AG04449 (cell line): ENCODE measurements at places on chromosomes 2 and 18.

DNA sequence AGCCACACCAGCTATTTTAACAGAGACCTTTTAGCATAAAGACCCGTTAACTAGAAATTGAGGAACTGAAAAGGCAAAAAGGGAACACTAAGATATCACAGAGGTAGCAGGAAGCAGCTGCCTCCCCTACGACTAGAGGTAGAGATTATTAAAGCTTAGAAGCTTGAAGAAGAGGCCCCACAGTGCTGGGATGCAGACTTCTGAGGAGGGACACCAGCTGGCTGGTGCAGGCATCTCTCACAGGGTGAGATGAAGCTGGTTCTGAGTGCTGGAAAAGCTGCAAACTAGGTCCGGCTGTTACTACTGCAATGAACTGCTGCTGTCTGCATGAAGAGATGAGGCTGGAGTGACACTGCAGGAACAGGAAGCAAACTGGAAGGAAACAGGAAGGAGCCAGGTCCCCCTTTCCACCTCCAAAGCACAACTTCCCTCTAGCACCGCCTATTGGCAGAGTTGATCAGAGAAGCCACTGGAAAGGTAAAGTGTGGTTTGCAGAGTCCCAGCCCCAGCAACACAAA is 61.2 kb upstream of the MRPS9 start:
- no peak for DNase-seq

DNA sequence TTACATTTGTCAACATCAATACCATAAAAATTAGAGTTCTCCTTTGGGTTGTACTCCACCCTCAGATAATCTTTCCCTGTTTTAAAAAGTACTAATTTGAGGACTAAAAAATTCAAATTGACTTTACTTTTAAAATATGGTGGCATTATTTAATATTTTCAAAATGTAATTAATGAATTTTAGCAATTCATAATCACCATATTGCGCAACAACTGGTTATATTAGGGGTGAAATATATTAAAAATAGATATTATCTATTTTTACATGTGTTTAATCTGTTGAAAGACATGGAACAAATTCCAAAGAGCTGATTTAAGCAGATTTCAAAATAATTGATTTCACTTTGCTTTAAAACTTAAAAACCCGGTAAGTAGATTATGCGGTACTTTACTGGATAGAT is 236.6 kb upstream of the NOL4 start:
- DNase-seq: no peak

DNA sequence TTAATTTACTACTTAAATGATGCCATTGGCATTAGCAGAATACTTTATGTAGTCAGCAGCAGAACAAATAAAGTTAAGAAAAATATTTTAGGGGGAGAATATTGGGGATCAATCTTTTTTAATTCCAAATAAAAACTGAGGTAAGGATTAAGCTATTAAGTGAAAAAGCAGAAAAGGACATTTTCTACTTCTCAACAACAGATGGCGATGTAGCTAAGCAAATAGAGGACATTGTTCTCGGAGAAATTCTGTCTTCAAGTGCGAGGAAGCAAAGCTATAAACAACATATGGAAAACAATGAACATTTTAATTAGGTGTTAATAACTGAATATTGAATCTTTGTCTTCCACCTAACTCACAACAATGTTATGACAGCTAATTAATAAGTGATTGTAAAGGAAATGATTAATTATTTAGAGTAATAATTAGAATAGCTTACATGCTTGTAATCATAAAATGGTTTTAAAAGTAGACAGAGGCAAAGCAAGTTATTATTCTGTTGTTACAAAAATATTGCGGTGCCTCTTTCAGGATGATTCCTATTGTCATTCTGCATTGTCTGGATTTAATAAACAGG is 32.9 kb upstream of the CCDC93 start:
- DNase-seq: no peak

GRCh38 chr2:2689306-2689705 is 358.2 kb upstream of the MYT1L start:
- no peak for DNase-seq

- DNase-seq: no peak
Measured at GRCh38 chr2:55302241-55302640, 33.2 kb upstream of the MTIF2 start.

DNA sequence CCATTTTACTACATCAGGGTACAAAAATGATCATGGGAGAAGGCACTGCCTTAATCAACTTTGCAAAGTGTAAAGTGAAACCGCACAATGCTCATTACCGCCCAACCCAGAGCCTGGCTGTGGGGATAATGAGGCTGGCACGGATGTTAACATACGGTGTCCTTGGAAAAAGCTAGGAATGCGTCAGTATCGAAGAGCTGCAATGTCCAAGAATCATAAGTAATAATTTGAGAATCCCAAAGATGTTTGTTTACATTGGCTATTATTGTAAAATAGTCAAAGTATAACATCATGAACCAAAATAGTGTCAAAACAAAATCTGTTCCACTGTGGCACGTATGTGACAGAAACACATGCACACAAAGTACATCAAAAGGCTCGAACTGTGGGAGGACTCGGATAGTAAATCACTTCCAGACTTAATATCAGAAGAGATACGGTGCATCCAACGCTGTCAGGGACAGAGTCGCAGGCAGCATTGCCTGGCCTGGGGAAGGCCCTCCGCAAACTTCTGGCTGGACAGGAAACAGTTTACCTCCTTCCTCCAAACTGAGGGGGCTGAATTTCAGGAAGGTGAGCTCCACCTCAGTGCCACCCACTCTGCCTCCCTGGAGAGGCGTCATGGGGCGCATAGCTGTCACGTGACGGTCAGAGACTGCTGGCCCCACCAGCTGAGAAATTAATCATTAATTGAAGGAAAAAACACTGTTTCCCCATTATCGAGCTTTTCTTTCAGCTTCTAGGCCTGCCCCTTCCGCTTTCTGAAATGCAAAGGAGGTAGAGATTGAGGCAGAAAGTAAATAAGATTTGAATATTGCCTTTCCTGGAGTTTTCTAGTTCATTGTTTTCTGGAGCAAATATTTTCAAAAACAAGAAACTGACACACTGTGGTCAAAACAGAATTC is 1.8 kb upstream of the ID2 start:
- DNase-seq: no peak

- no peak for DNase-seq
Measured at GRCh38 chr18:48615566-48616401, 77.0 kb downstream of the CTIF start.

- no peak for DNase-seq
Measured at GRCh38 chr2:45904946-45905631, 253.6 kb downstream of the PRKCE start.

- DNase-seq: no peak
Measured at GRCh38 chr2:392926-393280, 105.0 kb upstream of the ALKAL2 start.
